Activated CD4-positive, alpha-beta T cell treated with anti-CD3 and anti-CD28 coated beads, Interleukin-2, Interleukin-4, amounts not matched to agents 100 ng/mL and 50 ng/mL, durations not matched to agents 16 hours and 8 hours (primary cell): ENCODE measurements at places on chromosomes 1 and 21.

- no peak for DNase-seq
Observed at GRCh38 chr1:38991638-38992411, 749 bp downstream of the AKIRIN1 start.

- DNase-seq: no peak
Observed at GRCh38 chr21:34850166-34850690, 181.4 kb downstream of the CLIC6 start.

DNA sequence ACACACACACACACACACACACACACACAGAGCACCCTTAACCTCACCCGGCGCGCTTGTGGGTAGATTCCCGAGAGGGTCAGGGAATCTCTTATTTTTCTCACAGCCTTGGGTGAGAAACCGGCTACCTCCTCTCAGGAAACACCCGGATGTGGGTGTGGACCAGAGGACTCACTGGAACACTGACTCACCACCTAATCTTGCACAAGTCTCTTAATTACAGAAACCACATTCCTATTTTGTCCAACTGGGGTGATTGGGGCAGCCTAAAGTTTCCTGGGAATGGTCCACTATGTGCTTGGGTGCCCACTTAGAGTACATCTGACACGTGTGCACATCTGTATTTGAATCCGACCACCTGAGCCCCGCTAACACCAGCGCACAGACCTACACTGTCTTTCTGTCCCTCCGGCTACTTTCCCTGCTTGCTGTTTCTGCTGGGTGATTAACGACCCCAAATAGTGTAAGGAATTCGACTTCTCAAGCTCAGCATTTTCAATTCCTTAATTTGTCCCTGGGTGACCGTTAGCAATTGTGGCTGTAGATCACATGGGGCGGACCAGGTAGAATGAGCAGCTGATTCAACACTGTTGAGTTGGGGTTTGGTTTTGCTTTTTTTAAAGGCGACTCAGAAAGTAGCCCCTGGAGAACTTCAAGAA is 14.0 kb upstream of the TBX15 start:
- no peak for DNase-seq

DNA sequence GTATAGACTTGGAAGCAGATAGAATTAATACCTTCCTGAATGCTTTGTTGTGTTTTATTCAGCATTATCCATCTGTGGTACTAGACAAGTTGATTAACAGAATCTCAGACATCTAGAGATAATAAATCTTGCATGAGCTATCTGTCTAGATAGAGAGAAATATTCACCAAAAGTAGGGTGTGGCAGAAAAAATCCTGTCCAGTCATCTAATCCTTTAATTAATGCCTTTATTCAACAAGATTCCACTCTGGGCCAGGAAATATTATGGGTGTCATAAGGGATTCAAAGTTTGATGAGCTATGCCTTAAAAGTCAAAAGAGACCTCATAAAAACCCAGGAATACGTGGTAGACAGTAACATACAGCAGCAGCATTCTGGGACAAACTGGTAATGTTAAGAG is 601.2 kb downstream of the LMO4 start:
- DNase-seq: no peak

GRCh38 chr1:245550720-245551043 is 395.9 kb downstream of the KIF26B start:
- no peak for DNase-seq

DNA sequence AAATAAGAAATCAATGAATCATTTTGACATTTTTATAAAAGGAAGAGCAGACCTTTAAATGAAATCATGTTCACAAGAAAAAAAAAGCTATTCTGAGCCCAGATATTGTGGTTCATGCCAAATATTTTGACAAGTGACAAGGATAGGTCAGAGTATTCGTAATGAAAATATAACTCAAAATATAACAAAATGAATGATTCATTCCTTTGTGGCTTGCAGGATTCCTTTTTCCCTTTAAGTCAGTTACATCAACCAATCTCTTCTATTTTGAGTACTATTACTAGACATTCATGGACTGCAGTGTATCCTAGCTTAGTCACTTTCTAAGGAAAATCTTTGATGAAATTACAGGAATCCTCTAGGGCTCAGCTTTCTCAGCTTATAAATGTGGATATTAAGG is 188.7 kb downstream of the COL11A1 start:
- DNase-seq: no peak

- DNase-seq: no peak
Observed at GRCh38 chr1:222592171-222592570, 2.4 kb upstream of the TAF1A start.

DNA sequence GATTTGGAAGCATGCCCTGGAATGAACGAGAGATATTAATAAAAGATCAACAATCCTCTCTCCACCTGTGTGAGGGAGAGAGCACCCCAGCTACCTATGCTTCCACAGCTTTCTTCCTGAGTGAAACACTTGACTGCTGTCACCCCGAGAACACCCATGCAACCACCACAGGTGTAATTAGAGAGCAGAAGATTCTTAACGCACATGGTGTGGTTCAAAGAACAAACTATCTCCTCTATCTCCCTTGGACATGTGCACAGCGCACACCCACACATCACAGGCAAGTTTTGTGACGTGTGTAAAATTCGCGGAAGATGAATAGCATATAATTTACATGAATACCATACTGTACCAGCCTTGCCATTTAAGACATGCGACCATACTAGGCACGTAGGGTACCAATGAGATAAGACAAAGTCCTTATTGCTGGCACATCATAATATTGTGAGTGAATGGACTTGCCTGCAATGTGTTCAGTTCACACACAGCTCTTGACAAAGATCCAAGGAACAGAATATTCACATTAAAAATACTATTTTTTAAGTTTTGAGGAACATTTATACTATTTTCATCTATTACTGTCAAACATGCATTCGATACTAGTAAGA is 11.6 kb downstream of the ERRFI1 start:
- DNase-seq: no peak

- peak; percentile 54 for DNase-seq
Observed at GRCh38 chr1:162854245-162854882, 6.6 kb downstream of the CCDC190 start.

DNA sequence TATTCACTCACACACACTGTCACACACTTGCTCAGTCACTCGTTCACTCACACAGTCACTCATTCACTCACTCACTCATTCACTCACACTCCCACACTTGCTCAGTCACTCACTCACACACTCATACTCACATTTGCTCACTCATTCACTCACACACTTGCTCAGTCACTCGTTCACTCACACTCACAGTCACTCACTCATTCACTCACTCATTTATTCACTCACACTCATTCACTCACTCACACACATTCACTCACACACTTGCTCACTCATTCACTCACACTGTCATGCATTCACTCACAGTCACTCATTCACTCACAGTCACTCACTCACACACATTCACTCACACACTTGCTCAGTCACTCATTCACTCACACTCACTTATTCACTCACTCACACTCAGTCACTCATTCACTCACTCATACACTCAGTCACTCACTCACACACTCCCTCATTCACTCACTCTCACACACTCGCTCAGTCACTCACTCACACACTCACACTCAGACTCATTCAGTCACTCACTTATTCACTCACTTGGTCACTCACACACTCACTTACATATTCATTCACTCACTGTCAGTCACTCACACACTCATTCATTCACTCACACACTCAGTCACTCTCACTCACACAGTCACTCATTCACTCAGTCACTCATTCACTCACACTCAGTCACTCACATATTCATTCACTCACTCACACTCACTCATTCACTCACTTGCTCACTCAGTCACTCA is 167.0 kb upstream of the C1orf174 start:
- no peak for DNase-seq

DNA sequence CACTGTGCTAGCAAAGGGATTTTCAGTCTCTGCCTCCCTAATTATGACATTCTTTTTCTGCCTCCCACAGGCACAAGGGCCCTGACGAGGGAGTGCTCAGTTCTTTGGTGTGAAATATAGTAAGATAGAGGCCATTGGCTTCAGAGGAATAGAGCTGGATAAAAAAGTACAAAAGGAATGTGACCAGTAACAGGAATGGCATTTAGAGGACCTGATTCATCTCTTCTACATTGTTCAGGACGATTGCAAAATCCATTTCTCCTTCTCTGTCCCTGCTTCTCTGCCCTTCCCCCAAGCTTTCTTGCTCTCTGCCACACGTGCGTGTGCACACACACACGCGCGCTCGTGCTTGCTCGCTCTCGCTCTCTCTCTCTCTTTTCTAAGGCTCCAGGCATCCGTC is 668.2 kb downstream of the KIF26B start:
- no peak for DNase-seq

GRCh38 chr1:197180252-197180878 is 33.9 kb upstream of the ASPM start:
- DNase-seq: peak; percentile 31

- no peak for DNase-seq
Observed at GRCh38 chr1:87279966-87280535, 48.6 kb upstream of the LMO4 start.

GRCh38 chr1:87913361-87913760 is 584.7 kb downstream of the LMO4 start:
- no peak for DNase-seq

DNA sequence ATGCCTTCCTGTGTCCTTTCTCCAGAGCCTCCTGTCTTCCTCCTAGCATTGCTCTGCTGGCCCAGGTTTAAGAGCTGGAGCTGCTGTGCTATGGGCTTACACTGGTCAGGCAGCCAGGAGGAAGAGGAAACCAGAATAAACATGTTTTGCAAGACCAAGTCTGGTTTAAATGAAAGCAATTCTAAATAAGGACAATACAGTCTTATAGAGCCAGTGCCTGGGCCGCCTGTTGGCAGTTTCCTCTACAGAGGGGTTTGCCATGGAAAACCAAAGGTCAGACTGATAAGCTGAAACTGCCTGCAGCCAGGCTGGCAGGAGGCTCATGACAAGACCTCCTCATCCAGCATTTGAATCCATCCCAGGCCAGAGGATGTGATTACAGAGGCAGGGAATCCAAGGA is 92.9 kb upstream of the FGGY start:
- no peak for DNase-seq

DNA sequence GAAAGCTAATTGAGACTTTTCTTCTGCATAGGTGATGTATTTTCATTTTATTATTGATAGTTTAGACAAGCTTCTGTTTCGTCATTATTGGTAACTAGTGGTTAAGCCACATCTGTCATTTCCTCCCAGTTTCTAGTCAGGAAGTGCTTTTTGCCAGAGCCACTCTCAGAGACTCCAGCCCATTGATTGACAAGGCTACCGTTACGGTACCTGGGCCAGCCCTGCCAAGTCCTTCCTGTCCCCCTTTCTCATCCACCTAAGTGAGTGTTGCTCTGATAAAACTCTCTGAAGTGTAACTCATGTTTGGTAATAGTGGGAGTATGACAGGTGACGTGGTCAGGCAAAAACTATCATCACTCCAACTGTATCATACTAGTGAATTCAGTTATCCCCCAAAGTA is 29.6 kb upstream of the AGL start:
- DNase-seq: peak; percentile 70

DNA sequence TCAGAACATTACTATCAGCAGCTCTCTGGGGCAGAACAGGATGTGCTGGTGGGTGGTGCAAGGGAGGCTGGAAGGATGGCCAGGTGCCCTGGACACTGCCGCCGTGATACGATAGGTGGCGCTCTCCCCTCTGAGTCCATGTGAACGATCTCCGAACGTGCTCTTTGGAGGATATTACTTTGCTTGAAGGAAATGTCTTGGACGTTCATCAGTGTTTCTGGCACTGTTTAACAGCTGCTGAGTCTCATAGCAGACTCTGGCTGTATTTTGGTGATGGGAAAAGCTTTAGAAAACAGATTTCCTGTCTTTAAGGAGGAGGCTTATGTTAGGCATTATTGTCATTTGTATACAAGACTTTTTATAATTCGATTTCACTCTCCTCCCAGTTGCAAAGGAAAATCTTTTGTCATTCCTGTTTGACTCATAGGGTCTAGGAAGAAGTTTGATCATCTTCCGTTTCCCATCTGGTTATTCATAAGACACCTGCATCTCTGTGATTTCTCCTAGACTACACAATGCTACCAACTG is 386.2 kb upstream of the ADGRL2 start:
- DNase-seq: peak; percentile 26

DNA sequence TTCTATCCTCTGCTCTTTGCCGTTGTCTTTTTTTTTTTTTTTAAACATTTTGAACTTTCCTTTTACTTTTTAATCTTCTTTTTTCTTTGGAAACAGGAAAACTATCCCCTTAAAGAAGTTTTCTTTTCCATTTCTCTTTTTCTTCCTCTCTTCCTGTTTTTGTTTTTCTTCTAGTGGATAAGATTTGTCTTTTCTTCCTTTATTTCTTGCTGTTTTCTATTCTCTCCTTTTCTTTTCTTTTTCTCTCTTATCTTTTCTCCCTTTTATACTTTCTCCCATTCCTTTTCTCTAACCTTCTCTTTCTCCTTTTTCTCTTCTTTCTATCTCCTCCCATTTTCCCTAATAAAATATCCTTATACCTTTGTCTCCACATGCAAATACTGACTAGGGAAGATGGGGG is 46.2 kb downstream of the PEX14 start:
- DNase-seq: no peak

DNA sequence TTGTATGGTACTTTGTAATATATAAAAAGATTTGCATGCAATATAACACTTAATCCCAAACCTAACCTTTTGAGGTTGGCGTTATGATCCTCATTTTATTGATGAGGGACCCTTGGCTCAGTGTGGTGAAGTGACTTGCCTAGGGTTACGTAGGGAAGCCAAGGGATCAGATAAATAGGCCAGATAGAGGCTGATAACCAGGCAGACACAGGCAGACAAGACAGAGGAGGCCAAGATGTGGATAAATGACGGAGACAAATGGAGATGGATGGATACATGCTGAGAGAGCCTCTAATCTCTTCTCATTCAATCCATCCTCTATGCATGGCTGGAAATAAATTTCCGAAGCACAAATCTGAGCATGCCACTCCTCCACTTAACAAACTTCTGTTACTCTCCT is 136.9 kb upstream of the SPATA6 start:
- DNase-seq: no peak

- peak; percentile 12 for DNase-seq
Observed at GRCh38 chr1:171805395-171806115, 24.1 kb downstream of the METTL13 start.

DNA sequence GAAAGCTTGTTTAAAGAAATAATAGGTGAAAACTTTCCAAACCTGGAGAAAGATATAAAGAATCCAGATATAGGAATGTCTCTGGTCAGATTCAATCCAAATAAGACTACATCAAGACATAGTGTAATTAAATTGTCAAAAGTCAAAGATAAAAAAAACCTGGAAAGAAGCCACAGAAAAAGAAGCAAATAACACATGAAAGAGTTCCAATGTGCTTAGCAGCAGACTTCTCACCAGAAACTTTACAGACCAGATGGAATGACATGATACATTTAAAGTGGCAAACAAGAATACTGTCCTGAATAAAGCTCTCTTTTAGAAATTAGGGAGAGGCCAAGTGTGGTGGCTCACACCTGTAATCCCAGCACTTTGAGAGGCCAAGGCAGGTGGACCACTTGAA is 1039.9 kb downstream of the KCNT2 start:
- no peak for DNase-seq

DNA sequence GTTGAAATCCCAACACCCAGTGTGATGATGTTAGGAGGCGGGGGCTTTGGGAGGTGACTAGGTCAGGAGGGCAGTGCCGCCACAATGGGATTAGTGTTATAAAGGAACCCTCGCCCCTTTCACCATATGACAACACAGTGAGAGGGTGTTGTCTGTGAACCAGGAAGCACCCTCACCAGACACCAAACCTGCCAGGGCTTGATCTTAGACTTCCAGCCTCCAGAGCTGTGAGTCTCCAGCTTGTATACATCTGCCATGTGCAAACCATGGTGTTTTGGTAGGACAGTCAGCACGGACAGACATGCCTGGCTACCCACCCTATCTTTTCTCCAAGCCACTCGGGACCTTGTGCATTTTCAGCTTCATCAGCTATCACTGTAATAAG is 4.0 kb downstream of the TRIM11 start:
- no peak for DNase-seq
